Small intestine (tissue), 16 donors: ENCODE measurements at places on chromosomes 12 and 14. TPM values are rescaled to one million over a fixed set of nuclear protein-coding genes. Genes with fewer than 3 reads are reported as not detected.

- H3K27ac ChIP-seq: no peak overlapping the region
- H3K36me3 ChIP-seq: no peaks in the 10 kb centered on the region
- H3K4me1 ChIP-seq: no peaks in the 10 kb centered on the region
Measured at GRCh38 chr14:95354834-95355233, 35.1 kb upstream of the CLMN start.

- H3K4me3 ChIP-seq: no peak overlapping the region
- no peaks in the 10 kb centered on the region for H3K27me3 ChIP-seq
- H3K4me1 ChIP-seq: peaks cover 9% of the 10 kb centered on the region
- H3K36me3 ChIP-seq: no peaks in the 10 kb centered on the region
- peak; percentile 72 for DNase-seq
- H3K27ac ChIP-seq: peak overlapping the region; percentile 64
Measured at GRCh38 chr14:92726135-92726932, 22.1 kb downstream of the LGMN start.

DNA sequence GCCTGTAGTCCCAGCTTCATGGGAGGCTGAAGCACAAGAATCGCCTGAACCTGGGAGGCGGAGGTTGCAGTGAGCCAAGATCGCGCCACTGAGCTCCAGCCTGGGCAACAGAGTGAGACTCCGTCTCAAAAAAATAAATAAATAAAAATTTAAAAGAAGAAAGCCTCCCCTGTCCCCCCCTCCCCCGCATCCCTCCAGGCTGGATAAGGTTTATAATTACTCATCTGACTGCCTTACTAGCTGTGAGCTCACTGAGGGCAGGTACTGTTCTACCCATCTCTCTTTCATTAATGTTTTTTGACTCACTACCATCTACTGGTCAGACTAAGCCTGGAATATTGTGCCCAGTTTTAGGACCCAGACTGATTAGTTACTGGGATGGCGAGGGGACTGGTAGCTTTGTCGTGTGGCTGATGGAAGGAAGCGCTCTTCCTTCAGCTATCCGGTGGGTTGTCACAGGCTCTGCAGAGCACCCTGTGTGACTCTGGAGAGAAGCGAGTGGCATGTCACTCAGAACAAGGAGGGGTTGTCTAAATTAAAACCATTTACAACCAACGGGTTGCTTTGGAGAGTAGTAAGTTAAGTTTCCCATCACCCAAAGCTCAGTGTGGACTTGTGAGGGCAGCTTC, 16.9 kb downstream of the EVL start:
- no peak overlapping the region for H3K27ac ChIP-seq
- H3K36me3 ChIP-seq: peaks cover 4% of the 10 kb centered on the region
- H3K4me3 ChIP-seq: no peak overlapping the region

- no peak for DNase-seq
- no peak overlapping the region for H3K4me3 ChIP-seq
- no peaks in the 10 kb centered on the region for H3K36me3 ChIP-seq
- no peaks in the 10 kb centered on the region for H3K27me3 ChIP-seq
- H3K27ac ChIP-seq: no peak overlapping the region
- H3K4me1 ChIP-seq: no peaks in the 10 kb centered on the region
Measured at GRCh38 chr14:54808326-54809161, 94.1 kb downstream of the GCH1 start.

- H3K27me3 ChIP-seq: no peaks in the 10 kb centered on the region
- no peaks in the 10 kb centered on the region for H3K36me3 ChIP-seq
- H3K27ac ChIP-seq: no peak overlapping the region
- DNase-seq: no peak
- no peak overlapping the region for H3K4me3 ChIP-seq
Measured at GRCh38 chr12:24173067-24173466, 223.6 kb upstream of the SOX5 start.

DNA sequence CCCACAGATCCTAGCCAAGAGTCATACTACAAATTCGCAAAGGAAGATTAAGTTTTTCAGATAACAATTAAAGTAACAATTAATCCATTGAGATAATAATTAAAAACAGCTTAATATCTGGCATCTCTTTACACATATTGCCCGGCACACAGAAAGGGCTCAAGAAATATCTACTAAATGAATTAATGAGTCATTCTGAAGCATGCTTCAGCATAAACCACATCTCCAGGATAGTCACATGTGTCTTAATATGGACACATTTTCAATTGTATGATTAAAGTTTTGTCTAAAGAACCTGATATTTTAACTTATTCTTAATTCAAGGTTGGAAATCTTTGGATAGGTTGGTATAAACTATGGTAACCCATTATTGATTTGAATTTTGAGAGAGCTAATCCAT, 9.6 kb downstream of the ITPR2 start:
- no peaks in the 10 kb centered on the region for H3K27me3 ChIP-seq
- H3K4me1 ChIP-seq: no peaks in the 10 kb centered on the region
- no peak overlapping the region for H3K27ac ChIP-seq
- H3K36me3 ChIP-seq: no peaks in the 10 kb centered on the region
- no peak for DNase-seq

- H3K36me3 ChIP-seq: peaks cover 3% of the 10 kb centered on the region
- peaks cover 3% of the 10 kb centered on the region for H3K4me1 ChIP-seq
- no peak overlapping the region for H3K27ac ChIP-seq
- no peaks in the 10 kb centered on the region for H3K27me3 ChIP-seq
Measured at GRCh38 chr14:104788161-104788818, 7.3 kb downstream of the AKT1 start.

GRCh38 chr14:69314327-69314726, 54.4 kb downstream of the GALNT16 start:
- no peaks in the 10 kb centered on the region for H3K27me3 ChIP-seq
- no peaks in the 10 kb centered on the region for H3K36me3 ChIP-seq
- DNase-seq: no peak
- H3K4me3 ChIP-seq: no peak overlapping the region
- H3K27ac ChIP-seq: no peak overlapping the region

Gene NR4A1
- polyA plus RNA-seq: 100 TPM

Gene LMBR1L
- 27.6 TPM for polyA plus RNA-seq
